ENCODE measurements at places on chromosomes 5 and 9.

- no peak for DNase-seq
These were observed 60.6 kb upstream of the AFAP1L1 start for GRCh38 chr5:149210968-149211490.

DNA sequence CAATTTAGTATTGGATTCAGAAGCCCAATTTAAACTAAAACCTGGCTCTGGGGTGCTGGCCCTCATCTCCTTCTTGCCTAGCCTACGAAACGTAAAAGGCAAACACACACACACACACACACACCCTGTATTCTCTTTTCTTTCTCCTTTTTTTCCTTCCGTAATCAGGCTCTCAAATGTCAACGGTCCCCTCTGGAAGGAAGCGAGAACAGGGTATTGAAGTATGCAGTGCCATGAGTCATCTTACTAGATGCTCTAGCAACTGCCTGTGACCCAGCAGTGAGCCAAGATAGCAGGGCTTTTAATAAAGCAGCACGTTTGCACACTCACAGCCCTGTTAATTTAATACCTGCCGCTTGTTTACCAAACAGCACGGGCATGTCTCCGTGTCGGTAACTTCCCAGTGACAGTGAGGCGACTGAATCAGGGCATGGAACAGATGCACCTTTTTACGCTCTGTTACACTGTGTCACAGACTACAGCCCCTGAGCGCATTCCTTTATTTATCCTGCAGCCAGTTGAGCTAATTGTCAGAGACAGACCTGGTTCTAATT, 243.8 kb downstream of the BNC2 start:
- DNase-seq: no peak

DNA sequence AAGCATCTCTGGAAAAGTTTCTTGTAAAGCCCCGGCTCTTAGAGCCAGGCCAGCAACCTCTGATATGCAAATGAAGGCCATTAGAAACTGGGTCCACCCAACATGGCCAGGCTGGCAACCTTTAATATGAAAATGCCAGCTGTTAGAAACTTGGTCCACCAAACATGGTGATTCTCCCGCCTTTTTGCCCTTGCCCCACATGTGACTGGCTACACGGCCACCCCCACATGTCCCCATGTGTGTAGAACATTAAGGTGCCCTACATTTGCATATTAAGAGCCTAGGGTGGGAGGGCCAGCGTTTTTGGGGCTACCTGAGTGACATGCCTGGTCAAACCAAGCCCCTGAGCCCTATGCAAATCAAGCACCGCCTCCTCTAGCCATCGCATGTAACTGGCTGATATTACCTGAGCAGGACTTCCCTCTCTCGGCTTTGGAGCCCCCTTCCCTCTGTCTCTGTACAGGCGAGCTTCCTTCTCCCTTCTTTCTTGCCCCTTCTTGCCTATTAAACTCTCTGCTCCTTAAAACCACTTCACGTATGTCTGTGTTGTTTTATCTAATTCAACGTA, 39.0 kb downstream of the S100Z start:
- DNase-seq: no peak

GRCh38 chr9:106637486-106637885, 225.5 kb upstream of the ZNF462 start:
- DNase-seq: no peak

- DNase-seq: no peak
These were observed 1085.2 kb upstream of the ARRDC3 start for GRCh38 chr5:92468295-92468694.

DNA sequence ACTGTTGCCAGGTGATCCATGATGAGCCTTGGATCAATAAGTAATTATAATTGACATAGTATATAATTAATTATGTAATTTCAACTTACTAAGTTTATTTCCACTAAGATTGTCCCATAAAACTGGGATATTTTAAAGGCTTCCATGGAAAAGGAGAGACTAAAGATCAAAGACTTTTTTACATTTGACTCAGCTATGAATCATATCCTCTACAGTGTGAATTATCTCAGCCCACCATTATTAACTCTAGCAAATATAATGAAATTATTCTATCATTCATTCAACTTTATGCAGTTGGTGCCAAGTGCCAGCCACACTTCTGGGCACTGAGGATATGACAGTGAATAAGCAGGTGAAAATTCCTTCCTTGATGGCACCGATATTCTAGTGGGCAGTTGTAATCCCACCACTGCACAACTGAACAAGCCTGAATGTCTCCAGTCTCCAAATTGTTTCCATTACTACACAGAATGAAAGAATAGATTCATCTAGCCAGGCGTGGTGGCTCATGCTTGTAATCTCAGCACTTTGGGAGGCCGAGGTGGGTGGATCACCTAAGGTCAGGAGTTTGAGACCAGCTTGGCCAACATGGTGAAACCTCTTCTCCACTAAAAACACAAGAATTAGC, 21.9 kb upstream of the TXN start:
- DNase-seq: no peak

GRCh38 chr5:107615299-107615817, 55.4 kb downstream of the EFNA5 start:
- DNase-seq: peak; percentile 38

DNA sequence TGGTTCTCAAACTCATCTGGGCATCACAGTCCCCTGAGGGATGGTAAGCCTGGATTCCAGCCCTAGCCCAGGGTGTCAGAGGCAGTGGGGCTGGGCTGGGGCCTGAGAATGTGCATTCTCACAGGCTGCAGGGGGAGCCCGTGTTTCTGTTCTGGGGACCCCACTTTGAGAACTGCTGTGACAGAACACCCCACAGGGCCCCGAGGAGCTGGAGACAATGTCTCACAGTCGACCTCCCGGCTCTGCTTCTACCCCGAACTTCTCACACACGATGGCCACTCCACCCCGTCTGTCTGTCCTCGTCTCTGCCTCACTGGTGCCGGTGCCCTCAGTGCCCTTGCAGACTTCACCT, 130.0 kb downstream of the CACNA1B start:
- no peak for DNase-seq

GRCh38 chr5:110909950-110910349, 161.6 kb upstream of the TSLP start:
- DNase-seq: no peak

GRCh38 chr5:11432116-11432515, 472.1 kb downstream of the CTNND2 start:
- DNase-seq: no peak

DNA sequence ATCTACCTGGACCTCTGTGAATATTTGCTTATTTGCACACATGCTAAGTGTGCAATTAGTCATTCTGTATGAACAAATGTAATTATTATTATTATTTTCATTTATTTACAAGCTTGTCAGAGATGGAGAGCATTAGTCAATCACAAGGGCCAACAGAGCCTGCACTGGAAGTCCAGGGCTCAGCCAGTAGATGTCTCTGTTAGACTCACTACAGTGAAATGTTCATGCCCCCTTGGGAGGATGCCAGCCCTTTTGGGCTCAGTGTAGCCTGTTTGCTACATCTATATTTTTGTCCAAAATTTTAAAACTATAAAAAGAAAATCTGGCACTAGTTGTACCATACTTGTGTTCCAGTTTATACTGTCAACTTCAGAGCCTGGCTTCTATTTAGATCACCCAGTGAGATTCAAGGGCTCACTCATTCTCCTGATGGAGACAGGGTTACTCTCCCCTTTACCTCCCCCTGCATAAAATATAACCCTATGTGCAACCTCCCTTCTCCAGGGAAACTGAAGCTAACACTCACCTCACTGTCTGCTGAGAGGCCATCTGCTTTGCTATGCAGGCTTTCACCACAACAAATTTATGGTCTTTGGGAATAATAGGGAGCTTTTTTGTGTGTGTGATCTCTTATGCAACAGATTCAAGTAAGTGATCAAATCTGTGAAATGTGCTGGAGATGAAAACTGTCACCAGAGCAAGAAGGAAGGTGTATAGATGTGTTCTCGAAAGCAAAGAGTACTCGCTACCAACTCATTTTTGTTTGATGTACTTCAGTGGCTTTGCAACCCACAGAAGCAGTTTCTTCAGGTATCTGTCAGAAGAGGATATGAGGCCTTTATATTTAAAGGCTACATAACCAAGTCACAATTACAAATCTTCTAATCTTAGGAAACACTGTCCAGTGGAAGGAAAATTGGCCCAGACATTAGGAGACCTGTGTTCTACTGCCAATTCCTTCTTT, 99.9 kb upstream of the TLE4 start:
- peak; percentile 36 for DNase-seq

- peak; percentile 90 for DNase-seq
These were observed 347.6 kb downstream of the PTPRD start for GRCh38 chr9:10265153-10265631.

DNA sequence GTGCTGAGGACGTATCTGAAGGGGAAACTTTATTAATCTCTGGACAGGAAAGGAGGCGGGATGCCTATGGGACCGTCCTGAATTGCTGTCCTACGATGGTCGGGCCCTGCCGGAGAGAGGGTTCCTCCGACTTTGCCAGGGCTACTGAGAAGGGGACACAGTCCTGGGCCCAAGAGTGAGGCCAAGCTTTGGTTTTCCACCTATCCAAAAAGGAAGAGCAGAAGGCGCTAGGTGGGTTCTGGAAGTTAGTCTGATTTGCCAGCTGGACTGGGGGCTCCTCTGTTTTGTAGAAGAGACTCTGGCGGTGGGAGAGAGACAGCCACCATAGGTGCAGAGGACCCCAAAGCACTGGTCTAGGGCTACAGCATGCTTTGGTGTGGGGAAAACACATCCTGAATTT, 243.8 kb upstream of the IRX4 start:
- no peak for DNase-seq

- DNase-seq: no peak
These were observed 453 bp downstream of the PTRH1 start for GRCh38 chr9:127714951-127715469.

DNA sequence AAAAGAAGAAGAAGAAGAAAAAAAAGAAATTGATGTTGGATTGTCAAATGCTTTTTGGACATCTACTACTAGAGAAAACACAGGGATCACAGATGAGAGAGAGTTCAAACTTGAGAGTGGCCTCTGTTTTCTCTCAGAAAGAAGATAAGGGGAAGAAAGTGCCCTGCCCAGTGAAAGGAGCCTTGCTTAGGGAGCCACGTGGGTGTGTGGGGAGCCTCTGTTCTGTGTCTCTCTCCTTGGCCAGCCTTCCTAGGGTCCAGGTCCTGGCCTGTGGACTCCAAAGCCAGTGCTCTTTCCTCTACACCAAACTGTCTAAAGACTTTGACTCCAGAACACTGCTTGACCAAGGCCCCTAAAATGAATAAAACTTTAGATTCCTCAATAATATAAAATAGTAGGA, 22.0 kb upstream of the COL15A1 start:
- peak; percentile 20 for DNase-seq

DNA sequence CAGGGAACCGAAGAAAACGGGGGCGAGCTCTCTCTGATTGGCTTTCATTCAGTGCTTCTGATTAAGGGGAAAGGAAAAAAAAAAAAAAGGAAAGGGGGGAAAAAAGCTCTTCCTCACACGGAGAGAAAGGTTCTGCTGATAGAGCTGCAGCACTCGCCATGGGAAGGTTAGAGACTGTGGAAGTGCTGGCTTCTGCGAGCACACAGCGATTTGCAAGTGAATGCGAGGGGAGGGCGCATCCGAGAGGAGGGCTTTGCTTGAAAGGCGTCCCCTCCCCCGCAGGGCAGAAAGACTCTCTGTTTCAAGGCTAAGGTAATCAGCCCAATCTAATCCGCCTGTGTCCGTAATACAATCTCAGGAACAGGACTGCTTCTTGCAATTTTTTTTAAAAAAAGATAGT, at the start of gene CDH10:
CDH10 (minus strand) TSS at position 218 of the 400 bp plus-strand sequence. CDS start 51,488 bp downstream, outside the sequence.
- no peak for DNase-seq

GRCh38 chr9:3508521-3509291, 17.1 kb downstream of the RFX3 start:
- peak; percentile 100 for DNase-seq

DNA sequence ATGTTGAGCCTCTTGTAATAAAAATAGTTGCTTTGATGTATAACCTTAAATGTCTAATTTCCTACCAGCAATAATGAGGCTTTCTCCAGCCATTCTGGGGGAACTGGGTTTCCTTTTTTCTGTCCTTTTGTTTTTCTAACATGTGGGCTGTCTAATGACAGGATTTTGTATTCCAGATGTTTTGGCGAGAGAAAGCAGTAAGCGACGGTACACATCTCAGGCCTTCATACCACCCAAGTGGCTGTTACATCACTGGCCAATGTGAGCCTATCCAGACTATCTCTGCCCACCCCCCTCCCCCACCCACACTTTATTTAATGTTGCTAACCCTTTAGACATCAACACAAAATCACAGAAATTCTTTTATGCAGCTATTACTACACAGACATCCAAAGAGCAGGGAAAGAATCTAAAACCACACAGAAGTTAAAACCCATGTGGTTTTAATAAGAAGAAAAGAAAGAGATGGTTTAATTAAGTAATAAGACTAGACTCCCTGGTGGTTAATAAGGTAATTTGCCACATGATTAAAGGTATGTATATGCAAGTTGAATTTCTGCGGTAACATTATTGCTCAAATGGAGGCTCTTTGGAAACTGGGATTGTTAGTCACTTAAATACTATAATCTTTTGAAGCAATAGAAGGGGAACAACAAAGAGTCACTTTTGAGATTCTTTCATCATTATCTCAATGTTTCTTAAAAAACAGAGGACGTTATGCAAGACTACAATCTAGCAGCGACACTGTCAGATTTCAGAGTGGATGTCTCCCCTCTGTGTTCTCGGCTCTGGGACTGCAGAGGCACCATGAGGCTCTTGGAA, 365.1 kb downstream of the ENC1 start:
- no peak for DNase-seq

DNA sequence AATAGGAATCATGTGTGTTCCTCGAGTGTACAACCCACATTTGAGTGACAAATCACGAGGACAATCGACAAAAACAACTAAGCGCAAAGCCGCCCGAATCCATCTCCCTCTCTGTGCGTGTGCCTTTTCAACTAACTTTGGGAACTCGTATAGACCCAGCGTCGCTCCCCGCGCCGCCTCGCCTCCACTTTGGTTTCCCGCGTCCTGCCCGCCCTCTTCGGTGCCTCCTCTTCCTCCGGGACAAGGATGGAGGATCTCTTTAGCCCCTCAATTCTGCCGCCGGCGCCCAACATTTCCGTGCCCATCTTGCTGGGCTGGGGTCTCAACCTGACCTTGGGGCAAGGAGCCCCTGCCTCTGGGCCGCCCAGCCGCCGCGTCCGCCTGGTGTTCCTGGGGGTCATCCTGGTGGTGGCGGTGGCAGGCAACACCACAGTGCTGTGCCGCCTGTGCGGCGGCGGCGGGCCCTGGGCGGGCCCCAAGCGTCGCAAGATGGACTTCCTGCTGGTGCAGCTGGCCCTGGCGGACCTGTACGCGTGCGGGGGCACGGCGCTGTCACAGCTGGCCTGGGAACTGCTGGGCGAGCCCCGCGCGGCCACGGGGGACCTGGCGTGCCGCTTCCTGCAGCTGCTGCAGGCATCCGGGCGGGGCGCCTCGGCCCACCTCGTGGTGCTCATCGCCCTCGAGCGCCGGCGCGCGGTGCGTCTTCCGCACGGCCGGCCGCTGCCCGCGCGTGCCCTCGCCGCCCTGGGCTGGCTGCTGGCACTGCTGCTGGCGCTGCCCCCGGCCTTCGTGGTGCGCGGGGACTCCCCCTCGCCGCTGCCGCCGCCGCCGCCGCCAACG, at the start of gene GPR150:
GPR150 (plus strand) TSS at position 58 of the 840 bp plus-strand sequence; CDS start at position 247, 189 bp downstream.
- no peak for DNase-seq

DNA sequence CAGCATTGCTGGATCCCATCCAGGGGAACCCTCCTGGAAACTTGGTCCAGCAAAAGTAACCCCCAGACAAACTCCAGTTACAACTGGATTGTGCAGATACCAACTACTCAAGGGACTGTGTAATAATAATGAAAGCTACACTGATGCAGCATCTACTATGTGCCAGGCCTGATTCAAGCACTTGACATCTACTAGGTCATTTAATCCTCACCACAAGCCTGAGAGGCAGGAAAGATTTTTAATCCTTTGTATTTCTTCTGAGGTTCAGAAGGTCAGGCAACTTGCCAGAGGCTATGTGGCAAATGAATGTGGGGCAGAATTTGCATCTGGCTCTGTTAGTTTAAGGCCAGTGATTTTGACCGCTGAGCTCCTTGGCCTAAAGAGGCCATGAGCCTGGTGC, 29.5 kb upstream of the FOXI1 start:
- no peak for DNase-seq

Measured in OCI-M1 (cell line).